ENCODE measurements at places on chromosomes 4 and X. TPM values are rescaled to one million over a fixed set of nuclear protein-coding genes. Genes with fewer than 3 reads are reported as not detected.
A peak's percentile ranks its signal among the peaks of the same experiment; 100 is the strongest.

DNA sequence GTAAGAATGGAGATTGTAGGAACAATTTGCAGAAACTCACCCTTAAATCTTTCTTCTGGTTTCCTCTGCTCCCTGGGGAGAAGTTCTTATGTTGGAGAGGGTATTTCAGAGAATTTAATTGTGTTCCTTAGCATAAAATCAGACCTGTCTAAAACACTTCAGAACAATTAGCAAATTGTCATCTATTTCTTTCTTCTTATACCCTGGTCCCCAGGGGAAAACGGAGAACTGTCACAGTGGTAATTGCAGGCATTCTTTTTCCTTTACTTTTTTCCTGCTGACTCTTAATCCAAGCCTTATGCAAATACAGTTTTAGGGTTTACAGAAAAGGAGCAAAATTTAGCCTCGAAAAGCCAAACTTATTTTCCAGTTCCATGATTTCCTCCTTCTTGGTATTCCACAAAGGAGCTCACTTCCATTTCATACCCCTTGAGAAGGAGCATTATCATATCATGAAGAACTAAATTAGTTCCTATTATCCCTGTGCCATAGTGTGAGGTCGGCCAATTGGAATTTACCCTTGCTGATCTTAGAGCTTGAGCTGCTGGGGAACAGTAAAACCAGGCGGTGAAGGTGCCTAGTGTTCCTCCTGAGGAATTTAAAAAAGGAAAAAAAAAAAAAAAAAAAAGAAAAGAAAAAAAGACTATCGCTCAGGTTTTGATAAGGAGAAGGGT lies 173.8 kb downstream of the IL15 start:
- H3K4me3 ChIP-seq: no peak overlapping the region
- DNase-seq: no peak
- H3K27ac ChIP-seq: no peak overlapping the region
- peaks cover 51% of the 10 kb centered on the region for H3K4me1 ChIP-seq
- H3K27me3 ChIP-seq: no peaks in the 10 kb centered on the region

CT45A1 gene
- not detected for total RNA-seq

GPC4 gene
- 98.0 TPM for total RNA-seq

YY2 gene
- 4.7 TPM for total RNA-seq

PRRG3 gene
- not detected for total RNA-seq

- no peaks in the 10 kb centered on the region for H3K27me3 ChIP-seq
- peaks cover 10% of the 10 kb centered on the region for H3K36me3 ChIP-seq
- DNase-seq: no peak
- peaks cover 29% of the 10 kb centered on the region for H3K4me1 ChIP-seq
- peak overlapping the region; percentile 54 for H3K27ac ChIP-seq
These were observed 71.0 kb downstream of the MTHFD2L start for GRCh38 chr4:74228691-74229640.

DNA sequence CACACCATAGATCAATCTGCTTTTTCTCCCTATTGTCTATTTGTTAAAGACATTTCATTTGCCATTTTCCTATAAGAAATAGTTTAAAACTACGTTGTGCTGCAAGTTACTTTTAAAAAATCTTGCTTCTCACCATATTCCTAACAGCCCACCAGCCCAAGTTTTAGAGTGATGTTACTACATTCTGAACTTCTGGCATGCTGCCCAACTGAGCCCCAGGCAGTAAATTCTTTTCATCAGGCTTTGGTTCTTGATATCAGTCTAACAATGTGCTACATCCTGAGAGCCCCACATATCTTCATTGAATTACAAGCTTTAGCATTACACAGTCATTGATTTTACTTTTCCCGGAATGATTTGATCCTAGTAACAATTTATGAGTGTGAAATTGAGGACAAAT lies 283.8 kb upstream of the IL1RAPL1 start:
- H3K4me3 ChIP-seq: no peak overlapping the region
- H3K4me1 ChIP-seq: no peaks in the 10 kb centered on the region
- H3K27me3 ChIP-seq: no peaks in the 10 kb centered on the region
- H3K27ac ChIP-seq: no peak overlapping the region

CBLL2 gene
- total RNA-seq: not detected

DNA sequence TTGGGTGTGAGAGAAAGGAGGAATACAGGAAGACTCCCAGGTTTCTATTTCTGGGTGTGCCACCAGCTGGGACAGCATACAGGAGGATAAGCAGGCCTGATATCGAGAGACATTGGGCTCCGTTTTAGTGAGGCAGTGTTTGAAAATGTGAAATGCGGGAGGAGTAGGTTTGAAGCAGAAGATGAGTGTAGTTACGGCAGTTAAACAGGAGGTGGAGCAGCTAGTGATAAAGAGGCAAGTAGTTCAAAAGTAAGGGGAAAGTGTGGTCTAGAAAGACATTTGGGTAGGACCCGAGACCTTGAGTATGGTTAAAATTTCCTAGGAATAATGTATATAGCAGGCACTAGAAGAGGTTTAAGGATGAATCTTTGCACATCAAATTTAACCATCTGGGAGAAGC lies 42.4 kb downstream of the DCUN1D4 start:
- no peak overlapping the region for H3K4me3 ChIP-seq
- H3K4me1 ChIP-seq: no peaks in the 10 kb centered on the region
- no peaks in the 10 kb centered on the region for H3K27me3 ChIP-seq
- peaks cover 40% of the 10 kb centered on the region for H3K36me3 ChIP-seq
- no peak overlapping the region for H3K27ac ChIP-seq

DNA sequence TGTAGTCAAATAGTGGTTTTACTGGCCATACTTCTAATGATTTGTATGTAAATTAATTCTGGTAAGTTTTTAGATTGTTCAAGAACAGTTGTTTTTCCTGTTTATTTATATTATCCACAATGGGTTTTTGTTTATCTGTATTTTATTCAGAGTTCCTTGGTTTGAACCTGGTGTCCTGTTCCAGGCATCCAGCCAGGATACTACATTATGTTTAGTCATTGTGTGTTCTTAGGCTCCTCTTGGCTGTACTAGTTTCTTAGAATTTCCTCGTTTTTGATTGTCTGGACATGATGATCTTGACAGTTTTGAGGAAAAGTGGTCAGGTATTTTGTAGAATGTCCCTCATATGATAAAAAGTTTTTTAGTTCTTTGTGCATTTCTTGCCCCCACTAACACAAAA lies 7.8 kb downstream of the TIGD2 start:
- no peak overlapping the region for H3K4me3 ChIP-seq
- no peaks in the 10 kb centered on the region for H3K27me3 ChIP-seq
- H3K4me1 ChIP-seq: peaks cover 7% of the 10 kb centered on the region

DNA sequence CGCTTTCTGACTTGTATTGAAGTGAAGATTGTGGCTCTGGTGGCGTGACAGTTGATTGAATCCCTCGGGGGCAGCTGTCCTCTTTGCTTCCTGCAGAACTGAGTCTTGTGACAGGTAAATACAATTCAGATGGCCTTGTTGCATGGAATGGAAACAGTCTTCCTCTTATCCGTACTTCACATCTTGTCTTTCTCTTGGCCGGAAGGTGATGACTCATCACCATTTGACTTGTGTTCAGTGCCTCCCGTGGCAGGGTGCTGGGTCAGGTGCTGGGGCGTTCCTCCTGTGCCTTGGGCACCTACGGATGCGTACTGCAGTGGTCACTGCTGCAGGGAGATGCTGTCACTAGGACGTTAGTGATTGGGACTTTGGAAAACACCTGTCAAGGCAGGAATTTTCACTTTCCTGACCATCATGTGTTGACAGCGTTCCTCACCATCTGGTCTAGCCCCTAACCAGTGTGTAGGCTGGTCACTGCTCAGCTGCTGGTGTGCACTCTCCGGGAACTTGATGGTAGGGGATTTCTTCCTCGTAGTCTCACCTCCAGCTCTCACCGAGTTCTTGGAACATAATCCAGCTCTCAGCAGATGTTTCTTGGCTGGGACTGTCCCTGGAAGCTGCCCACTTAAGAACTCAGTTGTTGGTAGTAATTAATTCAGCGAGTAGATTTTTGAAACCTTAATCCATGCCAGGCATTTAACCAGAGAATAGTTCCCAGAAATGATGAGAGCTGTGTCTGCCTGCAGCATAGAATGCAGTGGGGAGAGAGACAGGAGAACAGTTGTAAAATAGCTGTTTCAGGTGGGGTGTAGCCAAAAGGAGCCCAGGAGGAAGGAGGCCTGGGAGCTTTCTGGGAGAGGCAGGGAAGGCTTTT lies 7.2 kb downstream of the TBC1D14 start:
- no peaks in the 10 kb centered on the region for H3K27me3 ChIP-seq
- no peak overlapping the region for H3K4me3 ChIP-seq
- no peak overlapping the region for H3K27ac ChIP-seq

- H3K4me1 ChIP-seq: no peaks in the 10 kb centered on the region
- no peaks in the 10 kb centered on the region for H3K36me3 ChIP-seq
- peak; percentile 42 for DNase-seq
- no peak overlapping the region for H3K27ac ChIP-seq
- H3K27me3 ChIP-seq: no peaks in the 10 kb centered on the region
These were observed 62.7 kb upstream of the SHOX start for GRCh38 chrX:567891-568290.

- no peaks in the 10 kb centered on the region for H3K27me3 ChIP-seq
- peaks cover 2% of the 10 kb centered on the region for H3K36me3 ChIP-seq
- no peak overlapping the region for H3K27ac ChIP-seq
- no peak for DNase-seq
These were observed 4.4 kb downstream of the FBXW7 start for GRCh38 chr4:152531479-152531878.

DNA sequence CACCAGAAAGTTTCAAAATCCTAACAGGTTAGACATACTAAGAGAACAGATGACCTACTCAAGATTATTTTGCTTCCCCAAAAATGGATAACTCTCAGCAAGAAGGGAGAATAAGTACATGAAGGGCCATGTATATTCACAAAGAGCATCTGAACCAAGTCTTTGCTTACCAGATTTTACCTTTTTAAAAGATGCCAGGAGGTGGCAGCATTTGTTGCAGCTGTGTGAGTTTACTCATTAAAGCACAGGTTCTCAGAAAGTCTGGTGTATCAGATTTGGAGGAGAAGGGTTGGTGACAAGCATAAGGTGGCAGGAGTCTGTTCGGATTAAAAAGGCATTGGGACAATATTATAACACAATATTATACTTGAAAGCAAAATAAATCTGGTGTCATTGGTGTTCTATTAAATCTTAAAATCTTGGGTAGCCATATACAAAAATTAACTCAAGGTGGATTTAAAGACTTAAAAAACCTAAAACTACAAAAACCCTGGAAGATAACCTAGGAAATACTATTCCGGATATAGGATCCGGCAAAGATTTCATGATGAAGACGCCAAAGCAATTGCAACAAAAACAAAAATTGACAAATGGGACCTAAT lies 51.3 kb upstream of the NFKB1 start:
- peaks cover 7% of the 10 kb centered on the region for H3K27me3 ChIP-seq
- H3K4me1 ChIP-seq: no peaks in the 10 kb centered on the region
- no peak for DNase-seq
- H3K27ac ChIP-seq: no peak overlapping the region
- no peak overlapping the region for H3K4me3 ChIP-seq

- H3K36me3 ChIP-seq: no peaks in the 10 kb centered on the region
- no peaks in the 10 kb centered on the region for H3K27me3 ChIP-seq
- no peak overlapping the region for H3K27ac ChIP-seq
These were observed 89.2 kb upstream of the EFHC2 start for GRCh38 chrX:44432641-44433040.

GRCh38 chr4:113978105-113978504 lies 1.3 kb downstream of the ARSJ start:
- peak overlapping the region; percentile 93 for H3K4me3 ChIP-seq
- peaks cover 17% of the 10 kb centered on the region for H3K36me3 ChIP-seq
- peak overlapping the region; percentile 98 for H3K27ac ChIP-seq
- H3K27me3 ChIP-seq: no peaks in the 10 kb centered on the region
- no peak for DNase-seq

GRCh38 chrX:130688360-130688759 lies 214.6 kb downstream of the ENOX2 start:
- no peaks in the 10 kb centered on the region for H3K27me3 ChIP-seq
- DNase-seq: no peak
- no peaks in the 10 kb centered on the region for H3K36me3 ChIP-seq
- no peak overlapping the region for H3K4me3 ChIP-seq

DNA sequence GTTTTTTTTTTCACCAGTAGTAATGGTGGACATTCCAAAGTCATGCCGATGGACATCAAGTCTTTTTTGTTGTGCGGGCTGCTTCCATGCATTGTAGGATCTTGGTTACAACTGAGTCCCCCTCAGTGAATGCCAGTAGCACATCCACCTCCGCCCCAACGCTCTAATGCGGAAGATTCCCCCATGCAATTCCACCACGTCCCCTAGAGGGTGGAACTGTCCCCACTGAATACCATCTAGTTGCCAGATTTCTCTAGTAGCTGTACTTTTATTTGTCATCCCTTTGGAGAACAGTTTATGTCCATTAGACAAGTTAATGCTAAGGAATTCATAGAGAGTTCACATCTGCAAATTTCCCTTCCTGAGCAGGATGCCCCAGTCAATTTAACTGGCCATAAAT lies 6.7 kb downstream of the SHISA3 start:
- no peaks in the 10 kb centered on the region for H3K27me3 ChIP-seq
- H3K27ac ChIP-seq: no peak overlapping the region
- DNase-seq: no peak
- H3K4me3 ChIP-seq: no peak overlapping the region
- peaks cover 4% of the 10 kb centered on the region for H3K36me3 ChIP-seq

DNA sequence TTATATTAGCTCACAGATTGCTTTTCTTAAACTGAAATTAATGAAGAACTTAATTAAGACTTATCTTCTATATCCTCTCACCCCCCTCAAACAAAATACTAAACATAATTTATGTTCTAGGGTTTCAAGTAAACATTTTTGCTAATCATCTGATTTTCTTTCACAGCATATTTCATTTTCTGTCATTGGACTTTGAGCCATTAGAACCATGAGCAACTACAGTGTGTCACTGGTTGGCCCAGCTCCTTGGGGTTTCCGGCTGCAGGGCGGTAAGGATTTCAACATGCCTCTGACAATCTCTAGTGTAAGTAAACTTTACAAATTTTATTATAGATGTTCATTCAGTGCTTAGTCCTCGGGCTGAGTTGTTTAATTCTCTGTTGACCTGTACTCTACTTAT lies 3.3 kb downstream of the PDLIM5 start:
- H3K4me1 ChIP-seq: peaks cover 57% of the 10 kb centered on the region
- peaks cover 31% of the 10 kb centered on the region for H3K36me3 ChIP-seq
- no peak for DNase-seq
- peak overlapping the region; percentile 99 for H3K27ac ChIP-seq
- H3K27me3 ChIP-seq: no peaks in the 10 kb centered on the region
- peak overlapping the region; percentile 95 for H3K4me3 ChIP-seq

GRCh38 chrX:151030845-151031244 lies 47.7 kb downstream of the HMGB3 start:
- H3K4me1 ChIP-seq: no peaks in the 10 kb centered on the region
- DNase-seq: no peak
- no peak overlapping the region for H3K27ac ChIP-seq
- no peak overlapping the region for H3K4me3 ChIP-seq
- peaks cover 5% of the 10 kb centered on the region for H3K27me3 ChIP-seq
